ENCODE measurements at places on chromosomes 1 and 21.
A peak's percentile ranks its signal among the peaks of the same experiment; 100 is the strongest.

DNA sequence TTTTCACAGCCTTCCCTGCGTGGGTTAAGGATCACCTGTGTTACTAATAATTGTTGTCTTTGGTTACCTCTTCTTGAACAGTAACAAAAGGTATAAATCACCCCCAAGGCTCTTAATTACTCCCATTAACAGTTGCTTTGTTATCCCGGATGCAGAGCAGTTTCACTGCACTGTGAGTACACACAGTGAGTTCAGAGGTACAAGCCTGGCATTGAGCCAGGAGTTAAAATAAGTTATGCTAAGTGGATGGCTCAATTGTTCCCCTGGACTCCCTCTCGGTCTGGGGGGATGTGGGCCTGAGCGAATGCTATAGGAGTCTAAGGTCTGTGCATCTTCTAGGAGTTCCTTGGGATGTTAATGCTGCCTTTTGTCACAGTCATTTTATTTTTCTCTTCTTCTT, 258.3 kb downstream of the ATG4C start:
- no peak for DNase-seq

- no peak for DNase-seq
Measured at GRCh38 chr1:21879928-21880618, 57.0 kb downstream of the HSPG2 start.

DNA sequence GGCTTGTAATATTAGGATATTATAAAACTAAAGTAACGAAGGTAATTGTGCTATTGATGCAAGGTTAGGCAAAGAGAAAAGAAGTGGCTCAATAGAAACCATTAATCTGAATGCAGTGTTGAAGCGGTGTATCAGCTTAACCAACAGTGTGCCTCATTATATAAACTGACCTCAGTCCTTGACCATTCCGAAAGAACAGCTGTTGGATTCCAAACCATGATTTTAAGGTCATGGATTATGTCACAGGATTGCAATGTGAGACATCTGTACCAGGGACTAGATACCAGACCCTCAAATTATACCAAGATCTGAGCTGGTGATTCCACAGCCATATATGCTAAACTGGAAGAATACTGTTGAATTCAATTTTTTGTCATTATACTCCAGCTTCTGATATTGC, 134.2 kb upstream of the HP1BP3 start:
- DNase-seq: no peak

DNA sequence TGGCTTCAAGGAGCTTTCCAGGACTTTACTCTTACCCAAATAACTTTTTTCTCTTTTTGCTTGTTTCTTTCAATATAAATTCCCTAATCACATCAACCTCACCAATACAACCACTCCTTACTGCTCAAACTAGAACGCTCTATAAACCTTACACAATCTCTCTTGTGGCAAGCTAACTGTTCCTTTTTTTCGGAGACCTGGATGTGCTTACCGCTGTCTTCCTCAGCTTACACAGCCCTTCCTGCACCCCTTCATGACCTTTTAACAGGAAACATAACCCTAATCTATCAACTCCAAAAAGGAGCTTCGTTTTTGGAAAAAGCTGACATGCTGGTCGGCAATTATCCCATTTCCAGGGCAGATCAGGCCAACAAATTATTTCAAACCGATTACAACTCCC, 24.1 kb upstream of the SLC2A5 start:
- DNase-seq: no peak

DNA sequence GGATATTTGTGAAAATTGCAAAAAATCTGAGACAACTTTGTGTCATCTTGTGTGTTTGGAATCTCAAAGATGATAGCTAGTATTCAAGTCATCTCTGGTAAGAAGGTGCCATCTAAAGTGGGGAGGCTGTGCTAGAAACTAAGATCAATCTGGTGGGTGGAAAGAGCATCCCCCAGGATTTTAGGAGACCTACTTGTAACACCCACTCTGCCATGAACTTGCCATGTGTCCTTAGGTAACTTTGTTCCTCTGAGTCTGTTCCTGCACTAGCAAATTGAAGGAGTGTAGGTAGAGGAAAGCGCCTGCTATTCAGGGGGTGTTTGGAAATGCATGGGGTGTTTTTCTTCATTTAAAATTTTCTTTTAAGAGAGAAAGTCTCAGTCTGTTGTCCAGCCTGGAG, 24.4 kb downstream of the LGR6 start:
- no peak for DNase-seq

GRCh38 chr1:43058545-43059360, 100.1 kb upstream of the SLC2A1 start:
- peak; percentile 1 for DNase-seq

DNA sequence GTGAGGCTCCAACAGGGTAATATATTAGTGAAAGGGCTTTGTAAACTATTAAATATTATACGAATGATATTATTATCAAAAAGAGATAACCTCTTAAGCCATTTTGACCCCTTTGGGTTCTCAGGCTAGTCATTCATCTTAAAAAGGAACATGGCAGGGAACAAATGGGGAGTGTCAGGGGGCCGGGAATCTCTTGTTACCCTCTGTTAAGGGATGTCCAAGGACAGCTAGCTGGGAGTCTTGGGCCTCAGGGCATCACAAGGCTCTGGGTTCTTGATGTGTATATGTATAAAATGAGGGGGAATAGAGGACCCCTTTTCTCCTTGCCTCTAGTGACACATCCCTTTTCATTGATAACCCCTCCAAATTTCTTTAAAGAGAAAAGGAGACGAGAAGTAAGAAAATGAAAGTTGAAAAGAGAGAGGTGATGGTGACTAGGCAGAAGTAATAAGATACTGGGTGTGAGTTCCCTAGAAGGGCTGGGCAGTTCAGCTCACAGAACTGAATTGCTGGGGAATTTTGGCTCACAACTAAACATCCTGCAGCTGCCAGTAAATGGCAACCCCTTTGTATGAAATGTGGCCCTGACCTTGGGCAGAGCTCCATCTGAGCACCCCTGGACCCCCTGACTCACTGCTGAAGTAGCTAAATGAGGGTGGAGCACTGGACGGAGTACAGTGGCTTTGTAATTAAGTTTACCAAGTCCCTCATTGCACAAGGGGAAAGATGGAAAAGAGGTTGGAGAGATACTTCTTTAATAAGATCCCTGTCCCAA, 20.0 kb upstream of the ZNF326 start:
- no peak for DNase-seq

GRCh38 chr1:214514032-214514818, 37.2 kb downstream of the PTPN14 start:
- DNase-seq: no peak

DNA sequence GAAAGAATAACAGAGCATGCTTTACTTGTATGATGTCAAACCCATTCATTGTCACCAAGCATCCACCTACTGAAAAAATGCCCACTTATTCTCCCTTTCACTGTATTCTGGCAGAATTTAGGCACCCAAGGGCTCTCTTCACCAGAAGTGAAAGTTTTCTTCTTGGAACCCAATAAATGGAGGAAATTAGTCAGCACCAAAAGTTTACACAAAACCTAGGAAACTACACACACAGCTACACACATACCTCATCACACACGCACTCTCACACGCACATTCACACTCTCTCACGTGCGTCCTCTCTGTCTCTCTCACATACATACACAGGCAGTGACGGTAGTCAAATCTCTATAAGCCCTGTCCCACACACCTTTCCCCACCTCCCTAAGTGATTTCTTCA, 37.6 kb downstream of the MCOLN2 start:
- DNase-seq: no peak

GRCh38 chr1:110163591-110163990, 13.3 kb downstream of the SLC6A17 start:
- DNase-seq: no peak

GRCh38 chr1:59438058-59438560, 141.2 kb downstream of the FGGY start:
- DNase-seq: no peak

- no peak for DNase-seq
Measured at GRCh38 chr1:167117225-167117624, 23.4 kb downstream of the STYXL2 start.

- DNase-seq: no peak
Measured at GRCh38 chr1:235557495-235557894, 53.2 kb upstream of the B3GALNT2 start.

GRCh38 chr1:33370301-33370700, 49.4 kb upstream of the A3GALT2 start:
- peak; percentile 56 for DNase-seq

DNA sequence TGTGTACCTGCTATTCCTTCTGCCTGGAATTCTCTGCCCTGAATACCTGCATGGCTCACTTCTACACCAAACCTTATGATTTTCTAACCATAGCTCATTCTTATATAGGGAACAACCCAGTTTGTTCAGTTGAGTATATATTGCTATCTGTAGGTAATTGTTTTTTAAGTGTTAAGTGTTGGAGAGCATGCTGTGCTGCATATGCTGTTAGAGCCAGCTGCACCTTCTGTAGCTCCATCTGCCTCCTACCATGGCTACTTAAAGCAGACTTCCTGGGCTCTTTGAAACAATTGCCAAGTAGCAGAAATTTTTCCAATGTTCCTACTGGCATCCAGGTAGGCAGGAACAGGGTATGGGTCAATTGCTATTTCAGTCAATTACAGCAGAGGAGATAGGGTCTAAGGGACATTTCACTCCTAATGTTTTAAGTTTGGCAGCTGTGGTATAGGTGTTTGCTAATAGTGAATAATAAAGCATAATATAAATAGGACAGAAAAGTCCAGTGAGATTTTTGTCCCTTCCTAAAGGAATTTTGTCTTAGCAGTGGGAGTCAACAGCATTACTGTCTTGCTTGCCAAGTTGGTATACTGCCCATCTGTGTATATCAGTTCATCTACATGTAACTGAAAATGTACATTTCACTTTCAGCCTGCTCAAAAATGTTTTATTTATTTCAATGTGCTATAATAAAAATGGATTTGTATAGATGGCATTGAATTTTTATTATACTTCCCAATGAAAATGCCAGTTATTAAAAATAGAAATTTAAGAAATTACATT, 34.0 kb upstream of the C1orf115 start:
- peak; percentile 90 for DNase-seq

DNA sequence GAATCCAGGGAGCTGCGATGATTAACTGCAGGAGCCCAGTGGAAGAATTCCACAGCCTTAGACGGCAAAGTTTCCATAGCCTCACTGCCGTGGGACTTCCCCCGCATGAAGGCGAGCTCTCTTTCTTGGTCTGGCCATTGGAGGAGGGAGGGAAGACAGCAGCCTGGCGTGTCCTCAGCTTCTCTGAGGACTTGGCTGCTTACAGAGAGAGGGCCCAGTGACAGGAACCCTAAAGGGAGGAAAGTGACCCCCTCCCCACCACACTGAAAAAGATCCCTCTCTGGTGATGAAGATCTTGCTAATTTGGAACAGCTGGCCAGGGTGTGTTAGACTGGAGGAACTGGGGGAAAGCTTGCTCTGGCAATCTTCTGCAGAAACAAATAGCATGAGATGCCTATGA, 41.0 kb downstream of the ATP2B4 start:
- DNase-seq: no peak

GRCh38 chr1:117798550-117798949, 130.9 kb downstream of the GDAP2 start:
- no peak for DNase-seq

GRCh38 chr1:37471345-37472231, 2.8 kb upstream of the ZC3H12A start:
- DNase-seq: peak; percentile 31

- DNase-seq: no peak
Measured at GRCh38 chr1:200231787-200232231, 178.0 kb downstream of the ZNF281 start.

- DNase-seq: no peak
Measured at GRCh38 chr1:4611563-4612341, 42.7 kb upstream of the AJAP1 start.

DNA sequence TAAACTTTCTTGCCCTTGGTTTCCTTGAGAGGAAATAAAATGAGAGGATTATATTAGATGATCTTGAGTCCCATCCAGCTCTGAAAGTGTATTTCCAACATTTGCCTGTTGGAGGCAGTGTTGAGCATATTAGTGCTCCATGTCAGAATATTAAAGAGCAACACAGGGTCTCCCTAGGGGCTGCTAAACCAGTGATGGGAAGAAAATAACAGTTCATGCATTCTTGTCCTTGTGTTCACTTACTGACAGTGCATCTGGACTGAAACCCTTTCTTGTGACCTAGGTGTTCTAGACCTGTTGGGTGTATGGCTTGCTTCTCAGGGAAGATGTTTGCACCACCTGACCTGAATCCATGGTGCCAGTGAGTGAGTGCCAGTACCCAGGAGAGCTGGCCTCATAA, 124.7 kb upstream of the KIAA0040 start:
- no peak for DNase-seq

- peak; percentile 20 for DNase-seq
Measured at GRCh38 chr1:160777486-160778089, 18.4 kb upstream of the LY9 start.

GRCh38 chr21:45454060-45454925, 49.3 kb downstream of the COL18A1 start:
- DNase-seq: no peak

GRCh38 chr1:43703836-43704235, 3.5 kb upstream of the ST3GAL3 start:
- DNase-seq: no peak

DNA sequence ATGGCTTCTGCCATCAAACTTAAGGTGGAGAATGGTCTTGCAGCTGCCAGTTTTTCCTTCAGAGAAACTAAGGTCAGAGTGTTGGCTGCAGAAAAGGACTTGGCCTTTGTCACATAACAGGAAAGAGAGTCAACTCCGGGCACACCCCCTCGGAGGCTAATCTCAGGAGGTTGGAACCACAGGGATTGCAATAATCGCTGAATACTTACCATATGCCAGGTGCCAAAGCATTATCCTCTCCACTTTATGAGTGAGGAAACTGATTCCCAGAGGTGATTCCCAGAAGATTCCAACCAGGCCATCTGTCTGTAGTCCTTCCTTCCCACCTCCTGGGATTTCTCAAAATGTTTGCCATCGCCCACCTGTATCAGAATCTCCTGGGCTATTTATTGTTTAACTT, 54.0 kb downstream of the LACTBL1 start:
- DNase-seq: peak; percentile 84

DNA sequence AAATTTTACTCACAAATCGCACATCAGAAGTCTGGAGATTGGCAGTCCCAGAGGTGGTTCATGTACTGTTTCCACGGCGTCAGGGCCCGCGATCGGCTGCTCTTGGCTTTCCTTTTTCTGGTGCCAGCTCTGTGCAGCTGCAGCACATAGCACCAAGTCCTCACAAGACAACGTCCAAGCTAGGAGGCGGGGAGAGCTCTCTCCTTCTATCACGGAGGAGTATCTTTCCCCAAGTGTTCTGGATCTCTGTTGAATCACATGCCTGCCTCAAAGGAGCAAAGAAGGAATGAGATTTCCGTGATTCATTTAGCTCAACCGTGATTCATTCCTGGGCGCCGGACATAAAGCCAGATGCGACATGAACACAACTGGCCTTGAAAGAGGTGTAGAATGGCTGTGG, 25.5 kb downstream of the MT1HL1 start:
- no peak for DNase-seq

GRCh38 chr1:205827623-205828022, 14.6 kb upstream of the SLC41A1 start:
- DNase-seq: peak; percentile 24

GRCh38 chr1:44822981-44823451, 14.7 kb downstream of the BTBD19 start:
- no peak for DNase-seq

DNA sequence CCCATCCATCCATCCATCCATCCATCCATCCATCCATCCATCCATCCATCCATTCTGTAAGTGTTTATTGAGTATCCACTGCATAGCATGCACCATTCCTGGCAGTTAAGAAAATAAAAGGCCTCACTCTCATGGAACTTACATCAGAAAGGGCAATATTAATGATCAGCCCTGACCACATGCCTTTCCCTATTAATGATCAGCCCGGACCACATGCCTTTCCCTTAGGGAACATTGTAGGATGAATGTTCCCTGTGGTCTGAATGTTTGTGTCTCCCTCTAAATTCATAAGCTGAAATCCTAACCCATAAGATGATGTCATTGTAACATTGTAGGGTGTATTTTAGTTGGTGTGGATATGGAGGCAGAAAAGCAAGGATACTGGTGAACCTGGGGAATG, 365.8 kb downstream of the KIF26B start:
- no peak for DNase-seq
